Suprapubic skin (tissue), 4 donors: ENCODE measurements at places on chromosomes 12 and 14.

DNA sequence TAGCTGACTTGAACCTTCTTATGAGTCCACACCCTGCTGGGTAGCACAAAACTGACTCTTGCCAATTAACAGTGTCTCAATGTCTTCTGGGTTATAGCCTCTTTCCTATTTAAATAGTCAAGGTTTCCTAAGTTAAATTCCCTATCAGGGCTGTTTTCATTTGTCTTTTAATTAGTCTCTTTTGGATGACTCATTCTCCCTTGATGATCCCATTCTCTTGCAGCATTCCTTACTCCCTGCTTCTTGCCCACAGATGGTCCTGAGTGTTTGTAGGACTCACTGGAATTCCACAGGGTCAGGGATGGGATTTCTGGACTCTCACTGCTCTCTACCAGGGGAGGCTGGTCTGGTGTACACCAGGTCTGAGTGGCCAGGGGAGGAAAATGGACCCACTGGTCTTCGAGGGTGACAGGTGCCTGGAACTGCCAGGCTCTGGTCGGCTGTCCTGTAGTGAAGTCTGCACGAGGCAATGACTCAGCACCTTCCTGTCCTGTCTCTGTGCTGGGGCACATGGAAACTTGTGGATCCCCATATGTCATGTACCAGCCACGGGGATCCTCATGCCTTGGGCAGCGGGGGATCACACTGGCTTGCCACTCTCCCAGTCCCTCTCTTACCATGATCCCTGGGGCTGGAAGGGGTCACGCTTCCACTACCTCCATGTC is 236.5 kb upstream of the PELI2 start:
- H3K36me3 ChIP-seq = no peaks in the 10 kb centered on the region
- H3K27ac ChIP-seq = no peak overlapping the region
- H3K4me3 ChIP-seq = no peak overlapping the region
- peaks cover 15% of the 10 kb centered on the region for H3K4me1 ChIP-seq
- DNase-seq = no peak

GRCh38 chr14:31241450-31242114 is 34.0 kb upstream of the HECTD1 start:
- peaks cover 14% of the 10 kb centered on the region for H3K4me1 ChIP-seq
- H3K36me3 ChIP-seq = no peaks in the 10 kb centered on the region
- H3K27me3 ChIP-seq = no peaks in the 10 kb centered on the region
- H3K27ac ChIP-seq = no peak overlapping the region

DNA sequence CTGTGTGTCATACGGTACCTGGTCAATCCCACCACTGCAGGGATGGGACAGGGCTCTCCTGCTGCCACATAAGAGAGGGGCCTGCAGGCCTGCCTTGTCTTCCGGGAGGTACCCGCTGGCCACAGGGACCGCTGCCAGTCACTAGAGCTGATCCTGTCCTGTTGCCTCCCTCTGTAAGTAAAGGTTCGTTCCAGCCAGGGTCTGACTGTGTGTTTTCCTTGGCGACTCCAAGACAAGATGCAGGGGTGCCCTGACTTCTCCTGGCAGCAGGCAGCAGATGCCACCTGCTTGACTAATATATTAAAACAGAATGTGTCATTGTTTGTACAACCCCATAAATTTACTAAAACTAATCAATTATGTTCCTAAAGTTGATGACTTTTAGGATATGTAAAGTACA is 41.5 kb upstream of the ASPG start:
- no peak for DNase-seq
- no peaks in the 10 kb centered on the region for H3K4me1 ChIP-seq
- H3K27me3 ChIP-seq = peaks cover 10% of the 10 kb centered on the region
- H3K4me3 ChIP-seq = no peak overlapping the region
- H3K36me3 ChIP-seq = no peaks in the 10 kb centered on the region

GRCh38 chr12:55849616-55850343 is 7.0 kb upstream of the MMP19 start:
- peaks cover 36% of the 10 kb centered on the region for H3K4me1 ChIP-seq
- H3K4me3 ChIP-seq = no peak overlapping the region
- H3K27ac ChIP-seq = peak overlapping the region; percentile 97
- peak; percentile 64 for DNase-seq
- H3K36me3 ChIP-seq = no peaks in the 10 kb centered on the region
